Activated CD8-positive, alpha-beta memory T cell treated with anti-CD3 and anti-CD28 coated beads for 4 hours (primary cell): ENCODE measurements at places on chromosomes 12 and 14.

DNA sequence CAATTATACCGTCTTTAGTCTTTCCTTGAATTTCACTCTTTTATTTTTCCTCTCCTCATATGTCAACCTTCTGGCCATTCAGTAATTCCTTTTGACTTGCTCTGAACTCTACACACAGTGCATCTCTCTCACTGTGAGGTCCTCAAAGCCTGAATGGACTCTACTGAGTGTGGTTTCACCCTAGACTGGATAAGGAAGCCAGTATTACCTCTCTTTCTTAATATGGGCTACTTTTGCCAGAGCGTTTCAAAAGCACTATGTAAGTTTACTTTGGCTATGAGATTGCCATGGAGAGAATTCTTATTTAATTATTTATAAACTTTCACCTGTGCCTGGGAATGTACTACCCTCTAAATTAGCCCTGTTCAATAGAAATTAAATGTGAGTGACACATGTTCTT lies 343.5 kb upstream of the DDHD1 start:
- DNase-seq = no peak

DNA sequence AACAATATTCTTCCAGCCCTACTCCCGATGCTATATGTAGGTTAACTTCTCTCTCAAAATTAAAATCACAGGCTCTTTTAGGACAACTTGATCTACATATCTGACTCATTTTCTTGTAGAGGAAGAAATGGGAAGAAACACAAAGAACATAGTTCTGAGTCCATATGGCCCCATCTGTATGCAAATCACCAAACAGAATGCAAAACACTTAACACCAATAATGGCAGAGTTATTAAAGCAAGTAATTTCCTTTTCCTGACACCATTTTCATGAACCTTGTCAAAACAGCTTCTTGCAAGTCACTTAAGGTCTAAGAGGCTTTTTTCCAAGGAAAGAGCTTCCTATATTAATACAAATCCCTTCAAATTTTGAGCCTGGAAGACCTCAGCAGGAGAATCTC lies 300.4 kb upstream of the CLEC14A start:
- no peak for DNase-seq

DNA sequence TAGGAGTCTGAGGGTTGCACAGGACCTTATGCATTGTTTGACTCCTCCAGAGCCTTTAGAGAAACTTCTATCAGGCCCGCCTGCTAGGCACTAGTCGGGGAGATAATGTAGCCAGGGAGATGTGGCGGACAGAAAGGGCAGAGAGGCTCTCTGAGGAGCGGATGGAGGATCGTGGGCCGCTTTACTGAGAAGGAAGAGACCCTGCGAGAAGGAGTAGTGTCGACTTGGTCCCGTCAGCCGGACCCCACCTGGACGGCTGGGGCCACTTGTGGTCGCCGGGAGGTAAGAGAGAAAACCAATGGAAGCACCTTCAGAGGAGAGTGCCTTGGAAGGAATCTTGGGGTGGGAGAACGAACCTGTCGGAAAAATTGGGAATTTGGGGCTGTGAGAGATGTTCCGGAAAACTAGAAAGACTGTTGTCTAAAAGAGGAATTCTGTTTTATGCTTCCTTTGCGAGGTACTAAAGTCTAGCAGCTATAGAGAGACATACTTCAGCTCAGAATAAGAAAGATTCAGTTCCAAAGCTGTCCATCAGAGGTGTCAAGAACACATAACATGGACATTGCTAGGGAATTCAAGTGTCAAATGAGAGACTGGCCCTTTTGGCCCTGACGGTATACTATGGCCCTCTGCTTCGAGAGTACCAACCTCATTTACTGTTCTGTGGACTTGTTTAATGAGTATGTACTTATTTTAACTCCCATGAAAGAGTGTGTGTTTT lies 660 bp upstream of the MCRS1 start:
- DNase-seq = no peak

DNA sequence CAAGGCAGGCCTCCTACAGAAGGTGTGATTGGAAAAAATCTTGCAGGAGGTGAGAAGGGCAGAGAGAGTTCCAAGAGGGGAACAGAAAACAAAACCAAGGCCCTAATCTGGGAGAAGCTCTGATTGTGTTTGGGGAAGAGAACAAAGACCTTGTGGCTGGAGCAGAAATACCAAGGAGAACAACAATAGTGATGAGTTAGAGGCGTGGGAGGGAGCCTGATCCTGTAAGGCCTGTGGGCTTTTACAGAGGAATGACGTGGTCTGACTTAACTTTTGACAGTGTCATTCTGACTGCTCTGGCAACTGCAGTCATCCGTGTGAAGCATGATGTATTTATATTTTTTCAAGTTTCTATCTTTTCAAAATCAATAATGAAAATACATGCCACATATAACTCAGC lies 200.6 kb downstream of the ANO4 start:
- no peak for DNase-seq

DNA sequence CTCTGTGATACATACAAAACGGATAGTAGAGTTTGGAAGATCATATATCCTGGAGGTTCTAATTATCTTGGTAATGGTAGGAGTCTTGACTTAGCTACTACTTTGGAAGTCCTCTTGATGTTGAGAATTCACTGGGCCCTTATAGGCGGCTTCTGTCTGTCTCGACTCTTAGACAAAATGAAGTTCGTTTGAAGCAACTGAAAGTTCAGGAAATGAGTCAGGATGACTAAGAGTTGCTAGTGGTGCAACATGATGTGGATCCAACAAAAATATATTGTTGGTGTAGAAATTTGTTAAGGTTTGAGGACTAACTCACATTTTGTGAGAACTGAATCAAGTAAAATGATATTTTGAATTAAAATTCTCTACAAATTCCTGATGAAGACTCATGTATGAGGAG lies 272.7 kb downstream of the AEBP2 start:
- no peak for DNase-seq

DNA sequence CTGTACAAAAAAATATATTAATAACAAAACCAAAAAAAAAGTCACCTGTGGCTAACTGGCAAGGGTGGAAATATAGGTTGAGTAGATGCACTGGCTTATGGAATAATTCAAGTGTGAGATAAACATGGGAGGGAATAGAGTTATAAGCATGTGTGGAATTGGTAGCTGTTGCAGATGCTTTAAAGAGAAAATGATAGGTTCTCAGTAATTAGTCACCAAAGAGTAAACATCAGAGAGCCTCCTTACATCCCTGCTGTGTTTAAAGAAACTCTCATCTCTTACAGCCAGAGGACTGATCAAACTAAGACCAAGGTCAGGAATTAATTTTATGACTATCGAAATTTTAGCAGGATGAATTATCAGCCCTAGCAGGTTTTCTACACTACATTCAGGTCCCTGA lies 70.5 kb downstream of the EGLN3 start:
- no peak for DNase-seq

GRCh38 chr14:89428546-89429198 lies 11.6 kb upstream of the FOXN3 start:
- DNase-seq = no peak

GRCh38 chr14:49921401-49921800 lies 28.5 kb downstream of the ARF6 start:
- DNase-seq = no peak

GRCh38 chr12:79988368-79988767 lies 53.5 kb upstream of the PPP1R12A start:
- DNase-seq = no peak

DNA sequence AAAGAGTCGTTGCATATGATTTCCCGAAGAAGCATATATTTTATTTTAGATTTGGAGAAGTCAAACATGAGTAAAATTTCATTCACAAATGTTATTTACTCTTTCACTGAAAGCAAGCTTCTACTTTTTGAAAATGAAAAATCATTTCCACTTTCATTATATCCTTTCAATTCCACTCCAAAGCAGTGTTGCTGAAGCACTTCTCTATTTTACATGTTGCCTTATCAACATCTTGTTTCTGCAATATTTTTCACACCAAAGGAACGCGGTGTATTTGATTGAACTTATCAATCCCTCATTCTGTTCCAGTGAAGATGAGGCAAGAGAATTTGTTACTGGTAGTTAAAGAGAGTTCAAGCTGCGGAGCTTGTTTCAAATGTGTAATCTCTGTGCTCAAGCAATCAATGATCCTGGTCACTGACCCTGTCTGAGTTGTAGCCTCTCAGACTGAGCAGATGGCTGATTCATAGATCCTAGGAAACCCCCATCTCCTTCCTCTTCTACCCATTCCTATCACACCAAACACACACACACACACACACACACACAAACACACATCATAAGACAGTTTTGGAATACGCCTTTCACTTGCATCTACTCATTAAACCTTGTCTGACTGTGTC lies 236.2 kb upstream of the FLRT2 start:
- DNase-seq = no peak

- no peak for DNase-seq
These were observed 37.2 kb downstream of the PRKAB1 start for GRCh38 chr12:119705182-119705581.

DNA sequence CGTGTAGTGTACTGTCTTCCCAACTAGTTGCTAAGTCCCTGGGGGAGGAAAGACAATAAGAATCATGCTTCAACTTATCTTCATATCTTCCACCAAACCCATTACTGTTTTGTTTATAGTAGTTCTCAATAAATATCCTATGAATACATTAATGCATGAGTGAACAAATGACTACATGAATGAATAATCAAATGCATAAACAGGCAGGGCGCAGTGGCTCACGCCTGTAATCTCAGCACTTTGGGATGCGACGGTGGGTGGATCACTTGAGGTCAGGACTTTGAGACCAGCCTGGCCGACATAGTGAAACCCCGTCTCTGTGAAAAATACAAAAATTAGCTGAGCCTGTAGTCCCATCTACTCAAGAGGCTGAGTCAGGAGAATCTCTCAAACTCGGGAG lies 32.1 kb upstream of the NR2C1 start:
- no peak for DNase-seq

DNA sequence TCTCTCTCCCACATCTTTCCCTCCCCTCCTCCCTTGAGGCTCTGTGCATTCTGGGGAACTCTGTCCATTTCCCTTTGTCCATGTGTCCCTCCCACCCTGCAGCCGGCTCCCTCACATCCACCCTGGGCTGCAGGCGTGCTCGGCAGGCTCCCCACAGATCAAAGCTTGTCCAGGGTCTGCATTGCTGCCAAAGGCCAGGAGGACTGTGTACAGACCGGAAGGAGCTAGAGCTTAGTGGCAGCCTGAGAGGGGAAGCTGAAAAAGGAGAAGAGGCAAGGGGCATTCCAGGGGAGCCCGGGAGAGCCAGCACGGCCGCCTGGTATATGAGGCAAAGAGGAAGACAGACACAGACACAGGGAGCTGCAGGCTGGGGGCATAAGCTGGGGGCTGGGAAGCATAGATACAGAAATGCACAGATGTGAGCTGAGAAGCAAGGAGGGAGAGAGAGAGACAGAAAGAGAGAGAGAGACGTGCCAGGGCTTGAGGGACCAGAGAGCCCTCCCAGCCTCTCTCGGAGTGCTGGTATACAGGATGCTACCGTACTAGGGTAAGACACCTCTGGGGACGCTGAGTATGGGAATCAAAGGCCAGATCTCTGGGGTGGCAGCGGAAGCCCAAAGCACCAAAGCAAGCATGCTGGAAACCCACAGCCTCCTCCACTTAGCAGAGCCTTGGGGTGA lies 3.3 kb downstream of the CD4 start:
- DNase-seq = no peak

DNA sequence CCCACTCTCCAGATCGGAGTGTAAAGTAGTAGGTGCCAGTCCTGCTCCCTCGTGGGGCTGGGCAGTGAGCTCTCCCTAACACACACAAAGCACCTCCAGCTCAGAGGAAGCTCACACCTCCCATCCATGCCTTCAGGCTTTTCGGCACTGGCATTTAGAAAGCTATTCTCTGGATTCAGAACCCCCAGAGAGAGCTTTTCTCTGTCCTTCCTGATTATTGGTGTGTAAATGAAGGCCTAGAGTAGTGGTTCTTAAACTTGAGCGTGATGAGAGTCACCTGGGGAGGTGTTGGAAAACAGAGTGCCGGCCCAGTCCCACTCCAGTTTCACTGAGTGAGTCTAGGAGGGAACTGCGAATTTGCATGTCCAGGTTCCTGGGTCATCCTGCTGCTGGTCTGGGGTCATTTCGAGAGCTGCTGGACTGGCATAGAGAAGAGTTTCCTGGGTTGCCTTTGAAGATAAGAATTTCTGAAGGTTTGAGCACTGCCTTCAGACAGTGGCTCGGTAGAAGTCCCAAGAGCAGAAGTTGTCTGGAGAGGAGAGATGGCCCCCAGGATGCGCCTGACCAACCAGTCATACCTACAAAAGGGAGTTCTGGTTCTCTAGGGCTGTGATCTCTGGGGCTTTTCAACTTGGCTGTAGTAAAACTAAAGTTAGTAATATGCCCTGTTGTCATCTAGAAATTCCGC lies 15.1 kb downstream of the CD9 start:
- no peak for DNase-seq

DNA sequence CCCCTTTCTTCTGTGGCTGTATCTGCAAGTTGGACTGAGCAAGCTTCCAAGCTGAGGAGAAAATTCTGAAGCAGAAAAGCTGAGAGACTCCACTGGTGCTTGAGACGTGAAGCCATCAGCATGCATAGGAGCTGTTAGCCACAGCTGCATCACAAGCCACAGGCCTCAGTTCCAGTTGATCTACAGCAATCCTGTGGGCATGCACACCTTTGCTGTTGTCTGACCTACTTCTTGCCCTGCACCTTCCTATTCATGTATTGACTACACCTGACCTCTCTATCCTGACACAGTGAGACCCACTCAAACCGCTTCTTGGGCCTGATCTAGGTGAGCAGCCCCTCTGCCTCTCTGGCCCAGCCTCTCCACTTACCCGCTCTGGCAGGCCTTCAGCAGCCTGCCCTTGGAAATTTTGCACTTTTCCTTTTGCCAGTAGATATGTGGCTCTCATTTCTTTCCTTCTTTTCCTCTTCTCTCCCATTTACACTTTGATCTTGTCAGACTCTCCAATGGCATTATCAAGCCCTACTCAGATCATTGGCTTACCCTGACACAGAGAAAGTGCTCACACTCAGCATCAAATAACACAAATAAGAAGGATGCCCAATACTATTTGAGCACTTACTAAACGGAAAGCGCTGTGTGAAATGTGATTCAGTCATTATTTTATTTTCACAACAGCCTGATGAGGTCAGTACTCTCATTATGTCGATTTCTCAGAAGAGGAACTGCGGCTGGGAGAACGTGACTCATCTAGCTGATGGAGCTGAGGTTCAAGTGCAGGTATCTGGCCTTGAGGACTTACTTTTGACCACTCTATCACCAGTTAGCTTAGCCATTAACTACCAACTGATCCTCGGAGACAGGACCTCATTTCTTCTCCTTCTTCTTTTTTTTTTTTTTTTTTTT lies 21.9 kb upstream of the PTGR2 start:
- no peak for DNase-seq
